ENCODE measurements at places on chromosomes 4 and X.

DNA sequence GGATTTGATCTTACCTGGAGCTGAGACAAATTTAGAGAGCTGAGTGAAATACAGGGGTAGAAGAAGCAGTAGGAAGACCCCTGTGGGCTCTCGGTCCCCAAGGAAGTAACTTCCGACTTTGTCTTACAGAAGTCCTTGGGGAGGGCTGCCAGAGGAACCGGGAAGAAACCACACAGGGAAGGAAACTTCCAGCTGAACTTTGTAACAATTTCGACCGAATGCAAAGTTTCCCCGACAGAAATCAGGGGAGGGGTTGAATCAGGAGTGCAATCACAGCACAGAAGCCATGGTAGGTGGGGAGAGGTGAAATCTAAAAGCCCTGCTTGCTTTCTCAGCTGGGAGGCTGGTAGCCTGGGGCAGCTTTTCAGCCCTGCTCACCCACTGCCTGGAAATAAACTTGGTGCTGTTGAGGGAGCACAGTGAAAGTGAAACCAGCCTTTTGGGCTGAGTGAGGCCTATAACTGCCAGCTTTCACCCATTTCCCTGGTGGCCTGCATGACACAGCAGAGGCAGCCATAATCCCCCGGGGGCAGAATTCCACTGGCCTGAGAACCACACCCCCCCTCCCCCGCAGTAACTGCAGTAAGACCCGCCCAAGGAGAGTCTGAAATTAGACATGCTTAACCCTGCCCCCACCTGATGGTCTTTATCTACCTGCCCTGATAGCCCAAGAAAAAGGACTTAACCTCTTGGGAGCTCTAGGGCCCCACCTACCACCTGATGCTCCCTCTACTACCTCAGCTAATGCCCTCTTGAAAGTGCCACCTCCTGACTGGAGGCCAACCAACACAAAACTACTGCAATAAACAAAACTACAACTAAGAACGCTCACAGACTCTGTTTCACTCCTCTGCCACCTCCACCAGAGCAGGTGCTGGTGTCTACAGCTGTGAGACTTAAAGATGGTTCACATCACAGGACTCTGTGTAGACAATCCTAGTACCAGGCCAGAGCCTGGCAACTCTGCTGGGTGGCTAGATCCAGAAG, 248.2 kb downstream of the PARM1 start:
- peak; percentile 31 for DNase-seq

- DNase-seq = no peak
Observed at GRCh38 chrX:8845060-8845459, 43.9 kb upstream of the FAM9A start.

DNA sequence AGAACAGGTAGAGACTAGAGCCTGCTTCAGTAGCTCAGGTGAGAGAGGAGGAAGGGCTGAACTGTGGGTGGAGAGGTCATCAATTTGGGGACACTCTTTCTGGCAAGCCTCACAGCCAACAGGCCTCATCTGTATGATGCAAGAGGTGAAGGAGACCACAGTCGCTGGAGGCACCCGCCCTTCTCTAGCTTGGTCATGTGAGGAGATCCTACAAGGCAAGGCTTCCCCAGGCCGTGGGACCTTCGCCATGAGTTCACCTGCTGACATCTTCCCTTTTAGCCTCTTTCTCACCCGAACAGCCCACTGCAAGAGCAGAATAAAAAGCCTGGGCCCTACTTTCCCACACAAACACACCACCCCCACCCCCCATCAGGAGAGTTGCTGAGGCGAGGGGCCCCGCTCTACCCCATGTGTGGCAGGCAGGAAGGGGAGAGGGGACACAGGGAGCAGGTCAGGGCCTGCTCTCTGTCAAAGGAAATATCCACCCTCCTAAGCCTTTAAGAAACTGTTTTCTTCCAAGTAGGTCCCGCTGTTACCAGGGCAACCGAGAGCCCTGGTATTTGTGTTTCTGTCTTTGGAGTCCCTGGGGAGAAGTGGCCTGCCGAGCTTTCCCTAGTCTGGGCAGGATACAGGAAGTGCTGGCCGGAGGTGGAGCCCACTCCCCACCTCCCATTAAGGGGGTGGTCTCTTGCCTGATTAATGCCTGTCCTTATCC, 8.1 kb downstream of the RTL5 start:
- no peak for DNase-seq

DNA sequence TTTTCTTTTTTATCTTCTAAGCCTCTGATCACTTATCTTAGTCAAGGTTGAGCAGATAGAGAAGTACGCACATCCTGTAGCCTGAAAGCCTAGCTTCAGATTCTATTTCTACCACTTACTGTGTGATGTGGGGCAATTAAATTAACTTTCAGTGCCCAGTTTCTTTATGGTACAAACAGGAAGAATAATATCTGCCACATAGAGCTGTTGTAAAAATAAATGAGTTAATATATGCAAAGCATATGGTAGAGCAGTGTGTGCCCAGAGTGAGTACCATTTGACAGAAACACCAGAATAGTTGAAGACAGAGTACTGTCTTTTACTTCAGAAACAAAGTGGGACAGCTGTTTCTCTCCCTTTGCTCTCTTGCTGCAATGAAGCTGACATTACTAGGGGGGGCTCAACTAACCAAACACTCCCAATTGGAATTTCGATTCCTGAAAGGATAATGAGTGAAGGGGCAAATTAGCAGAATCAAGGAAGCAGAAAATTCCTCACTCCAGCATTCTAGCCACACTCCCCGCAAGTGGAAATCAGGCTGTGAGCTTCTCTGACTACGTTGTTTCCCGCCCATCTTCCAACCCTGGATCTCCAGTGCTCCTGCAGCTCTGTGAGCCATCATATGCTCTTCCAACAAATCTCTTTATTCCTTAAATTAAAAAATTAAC, 80.4 kb downstream of the MAPK10 start:
- no peak for DNase-seq

- no peak for DNase-seq
Observed at GRCh38 chr4:63528256-63528991, 880.8 kb downstream of the TECRL start.

- DNase-seq = no peak
Observed at GRCh38 chr4:112142182-112142581, 3.1 kb upstream of the FAM241A start.

DNA sequence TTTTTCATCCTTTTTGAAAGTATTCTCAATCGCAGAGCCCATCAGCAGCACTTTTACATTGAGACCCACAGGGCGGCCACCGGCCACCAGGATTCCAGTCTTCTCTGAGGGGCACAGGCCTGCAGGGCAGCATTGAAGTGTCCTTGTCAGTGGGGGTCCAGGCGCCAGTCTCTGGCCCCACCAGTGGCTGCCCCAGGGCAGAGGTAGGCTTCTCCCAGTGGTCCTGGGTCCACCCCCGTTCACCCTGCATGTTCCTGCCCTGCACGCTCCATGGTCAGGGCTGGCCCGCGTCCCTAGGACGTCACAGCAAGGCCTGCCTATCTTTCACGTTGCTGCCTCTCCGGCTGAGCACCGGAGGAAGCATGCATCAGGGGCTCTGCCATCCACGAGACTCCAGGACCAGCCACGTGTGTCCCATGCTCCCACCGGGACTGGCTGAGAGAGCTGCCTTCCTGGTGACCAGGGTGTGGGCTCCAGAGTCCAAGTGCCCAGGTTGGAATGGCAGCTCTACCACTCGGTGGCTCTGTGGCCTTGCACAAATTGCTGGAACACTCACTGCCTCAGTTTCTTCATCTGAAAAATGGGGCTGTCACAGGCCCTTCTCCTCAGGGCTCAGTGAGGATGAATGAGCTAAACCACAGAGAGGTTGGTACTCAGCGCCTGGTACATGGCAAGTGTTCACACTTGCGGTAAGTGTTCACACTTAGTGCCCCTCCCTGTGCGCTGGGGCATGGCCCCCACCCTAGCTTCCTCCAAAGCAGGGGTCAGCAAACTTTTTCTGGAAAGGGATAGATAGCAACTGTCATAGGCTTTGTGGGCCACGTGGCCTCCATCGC, 30.7 kb upstream of the JAKMIP1 start:
- DNase-seq = no peak

DNA sequence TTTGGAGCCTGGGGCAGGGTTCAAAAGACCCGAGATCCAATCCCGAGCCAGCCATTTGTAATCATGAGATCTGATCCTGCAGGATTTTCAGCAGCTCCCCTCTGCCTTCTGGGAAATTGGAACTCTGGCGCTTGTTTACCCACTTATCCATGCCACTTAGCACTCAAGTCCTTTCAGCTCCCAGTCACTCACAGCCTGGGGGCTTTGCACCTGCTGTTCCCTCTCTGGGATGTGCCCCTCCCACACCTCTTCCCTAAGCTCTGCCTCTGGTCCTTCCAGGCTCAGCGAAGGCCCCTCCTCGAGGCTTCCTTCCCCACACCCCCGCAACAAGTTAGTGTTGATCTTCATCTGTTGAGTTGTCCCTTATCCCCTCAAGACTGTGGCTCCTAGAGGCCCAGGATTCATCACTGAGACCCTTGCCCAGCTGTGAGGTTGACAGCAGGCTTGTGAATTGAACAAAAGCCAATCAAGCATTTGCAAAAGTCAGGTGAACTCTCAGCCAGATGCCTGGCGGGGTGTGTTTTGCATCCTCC, 99.1 kb upstream of the AFAP1 start:
- DNase-seq = no peak

All from GM10248 (cell line).